ENCODE measurements at places on chromosomes 7 and 10. TPM values are rescaled to one million over a fixed set of nuclear protein-coding genes. Genes with fewer than 3 reads are reported as not detected.

DNA sequence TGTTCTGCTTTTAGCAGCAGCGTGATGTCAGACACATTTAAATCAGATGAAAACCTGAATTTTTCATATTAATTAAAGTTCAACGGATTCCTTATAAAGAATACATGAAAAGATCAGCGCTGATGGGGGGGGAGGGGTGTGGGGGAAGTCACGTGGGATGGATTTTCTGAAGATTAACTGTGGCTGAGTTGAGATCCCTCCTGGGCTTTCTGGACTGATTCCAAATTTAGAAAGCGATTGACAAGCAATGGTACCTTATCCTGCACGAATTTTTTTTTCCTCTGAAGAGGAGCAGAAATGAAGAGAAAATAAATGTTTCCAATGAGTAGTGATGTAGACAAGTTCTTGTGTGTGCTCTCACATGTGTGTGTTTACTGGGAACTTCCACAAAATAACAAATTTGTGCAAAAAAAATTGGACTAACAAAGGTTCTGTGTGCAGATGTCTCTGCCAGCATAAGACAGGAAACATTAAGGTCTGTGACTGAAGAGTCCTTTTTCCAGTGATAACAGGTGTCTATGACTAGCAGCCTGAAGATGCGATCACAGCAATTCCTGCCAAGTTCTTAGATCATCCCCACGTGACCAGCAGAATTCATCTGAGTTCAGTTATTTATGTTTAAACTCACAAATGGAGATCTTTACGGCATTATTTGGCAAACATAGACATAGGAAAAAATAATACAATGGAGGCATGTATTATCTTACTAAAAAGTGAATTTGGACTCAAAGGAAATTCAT is 585.2 kb upstream of the CELF2 start:
- no peak for DNase-seq

MAGI2 gene
- total RNA-seq, result 26.4 TPM

- no peak for DNase-seq
These were observed 187.7 kb downstream of the DOCK4 start for GRCh38 chr7:112018305-112019030.

DNA sequence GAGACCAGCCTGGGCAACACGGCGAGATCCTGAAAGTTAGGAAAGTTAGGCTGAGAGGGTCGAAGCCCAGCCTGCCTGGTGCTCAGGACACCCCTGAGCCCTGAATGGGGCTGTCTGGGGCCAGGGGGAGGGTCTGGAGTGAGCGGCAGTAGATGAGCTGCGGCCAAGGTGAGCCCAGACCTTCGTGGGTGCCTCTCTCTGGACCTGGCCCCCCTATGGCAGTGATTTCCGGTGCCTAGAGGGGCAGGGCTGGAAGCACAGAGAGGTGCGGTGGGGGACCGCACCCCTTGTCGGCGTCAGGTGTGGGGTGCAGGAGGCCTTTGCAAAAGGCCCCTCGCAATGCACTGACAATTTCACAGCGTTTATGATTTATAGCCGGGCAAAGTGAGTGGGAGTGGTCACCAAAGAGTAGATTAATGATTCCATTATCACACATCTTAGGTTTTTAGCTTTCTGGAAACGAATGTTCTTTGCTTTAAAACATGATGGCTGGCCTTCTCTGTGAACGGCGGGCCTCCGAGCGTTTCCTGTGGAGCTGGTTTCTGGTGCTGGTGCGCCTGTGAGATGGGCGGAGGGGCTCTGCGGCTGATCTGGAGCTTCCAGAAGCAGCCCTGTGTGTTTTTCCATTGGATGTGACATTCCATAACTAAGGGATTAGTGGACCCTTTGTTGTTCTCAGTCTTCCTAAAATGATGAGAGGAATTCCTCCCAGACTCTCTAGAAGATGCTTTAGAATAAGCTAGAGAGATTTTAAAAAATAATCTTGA is 171.0 kb upstream of the ZNF32 start:
- DNase-seq, result no peak

DNA sequence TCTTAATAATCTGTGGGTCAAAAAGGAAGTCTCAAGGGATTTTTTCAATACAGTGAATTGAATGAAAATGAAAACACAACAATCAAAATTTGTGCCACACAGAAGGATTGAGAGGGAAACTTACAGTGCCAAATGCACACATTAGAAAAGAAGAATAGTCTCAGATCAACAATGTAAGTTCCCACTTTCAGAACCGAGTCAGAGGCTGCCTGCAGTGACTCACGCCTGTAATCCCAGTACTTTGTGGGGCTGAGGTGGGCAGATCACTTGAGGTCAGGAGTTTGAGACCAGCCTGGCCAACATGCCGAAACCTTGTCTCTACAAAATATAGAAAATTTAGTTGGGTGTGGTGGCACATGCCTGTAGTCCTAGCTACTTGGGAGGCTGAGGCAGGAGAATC is 12.5 kb upstream of the KEL start:
- no peak for DNase-seq

GRCh38 chr10:71317739-71318138 is 1.3 kb upstream of the SLC29A3 start:
- DNase-seq, result peak; percentile 39

GRCh38 chr7:3107228-3107763 is 63.6 kb upstream of the CARD11 start:
- DNase-seq, result no peak

DNA sequence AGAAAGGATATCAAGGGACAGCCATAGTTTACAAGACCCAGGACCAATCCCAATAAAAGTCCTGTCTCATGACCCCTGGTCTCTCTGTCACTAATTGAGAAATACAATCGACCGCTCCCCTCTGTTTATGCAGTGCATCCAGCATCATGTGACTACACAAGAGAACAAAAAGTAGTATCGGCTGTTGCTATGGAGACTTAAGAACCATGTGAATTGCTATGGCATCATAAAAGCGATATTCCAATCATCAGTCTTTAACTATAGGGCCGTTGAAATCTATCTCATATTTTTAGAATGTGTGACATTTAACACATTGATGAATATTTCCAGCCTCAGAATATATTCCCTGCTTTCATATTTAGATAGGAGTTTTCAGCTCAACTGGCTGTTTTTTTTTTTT is 139.3 kb downstream of the FRMD4A start:
- DNase-seq, result no peak

DNA sequence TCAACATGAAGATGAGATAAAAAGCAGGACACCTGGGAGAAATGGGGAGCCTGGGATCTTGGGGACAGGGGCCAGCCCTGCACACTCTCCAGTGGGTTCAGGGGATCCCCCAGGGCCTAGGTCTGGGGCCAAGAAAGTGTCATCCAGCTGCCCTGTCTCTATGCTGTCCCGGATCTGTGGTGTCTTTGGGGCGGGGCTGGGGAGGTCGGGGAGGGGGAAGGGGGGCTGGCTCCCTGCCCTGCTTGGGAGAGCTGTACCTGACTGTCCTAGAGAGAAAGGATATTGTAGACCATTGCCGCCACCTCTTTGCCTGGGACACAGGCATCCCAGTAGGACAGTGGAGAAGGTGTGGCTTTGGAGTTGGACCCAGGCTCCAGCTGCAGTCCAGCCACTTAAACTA is 7.0 kb upstream of the SPACDR start:
- DNase-seq, result no peak

DNA sequence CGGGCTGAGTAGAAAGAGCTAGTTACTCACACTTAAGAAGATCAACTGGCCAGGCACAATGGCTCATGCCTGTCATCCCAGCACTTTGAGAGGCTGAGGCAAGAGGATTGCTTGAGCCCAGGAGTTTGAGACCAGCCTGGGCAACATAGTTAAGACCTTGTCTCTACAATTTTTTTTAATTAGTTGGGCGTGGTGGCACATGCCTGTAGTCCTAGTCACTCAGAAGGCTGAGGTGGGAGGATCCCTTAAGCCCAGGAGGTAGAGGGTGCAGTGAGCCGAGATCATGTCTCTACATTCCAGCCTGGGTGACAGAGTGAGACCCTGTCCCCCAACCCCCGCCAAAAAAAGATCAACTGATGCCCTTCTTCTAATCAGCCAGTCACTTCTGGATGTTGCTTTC is 74.6 kb upstream of the ATP6V0A4 start:
- DNase-seq, result no peak

GRCh38 chr7:129605960-129606614 is 5.4 kb upstream of the NRF1 start:
- no peak for DNase-seq

- DNase-seq, result no peak
These were observed 14.1 kb upstream of the CYTH3 start for GRCh38 chr7:6286486-6286885.

- no peak for DNase-seq
These were observed 61.5 kb upstream of the TM9SF3 start for GRCh38 chr10:96648297-96648696.

- DNase-seq, result peak; percentile 76
These were observed 323.4 kb downstream of the WDR37 start for GRCh38 chr10:1379601-1380000.

GRCh38 chr10:96272316-96273280 is 1.2 kb upstream of the BLNK start:
- DNase-seq, result no peak

GDF10 gene
- total RNA-seq, result 0.43 TPM

GRCh38 chr10:43945094-43945730 is 296.5 kb upstream of the ZNF32 start:
- no peak for DNase-seq

BCAP29 gene
- total RNA-seq, result 18.4 TPM

- DNase-seq, result no peak
These were observed 52.2 kb downstream of the PDGFA start for GRCh38 chr7:467393-467828.

GRCh38 chr7:149720372-149721083 is 52.9 kb downstream of the ZNF467 start:
- no peak for DNase-seq

DNA sequence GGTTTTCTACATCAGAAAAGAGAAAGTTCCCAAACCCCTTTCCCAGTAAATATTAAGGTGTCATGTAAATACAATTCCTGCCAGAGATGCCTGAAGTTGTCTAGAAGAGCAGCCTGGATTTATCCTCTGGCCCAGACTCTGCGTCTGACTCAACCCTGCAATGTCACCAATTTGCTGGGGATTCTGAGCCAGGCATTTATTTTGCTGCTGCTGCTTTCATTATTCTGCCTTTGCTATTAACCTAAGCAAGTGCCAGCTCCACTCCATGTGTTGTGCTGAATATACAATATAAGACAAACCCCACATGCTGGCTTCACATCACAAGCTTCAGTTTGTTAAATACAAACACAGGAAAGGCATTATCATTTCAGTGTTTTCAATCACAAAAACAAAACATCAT is 59.1 kb downstream of the ELAPOR2 start:
- DNase-seq, result no peak

GRCh38 chr10:129963641-129964501 is at the start of gene EBF3:
Gene EBF3 (minus strand): TSS chr10:129964274. CDS start chr10:129963768, 506 bp downstream.
- peak; percentile 92 for DNase-seq

EBF3 gene
- 0.23 TPM for total RNA-seq

- peak; percentile 35 for DNase-seq
These were observed 13.1 kb downstream of the CCSER2 start for GRCh38 chr10:84341538-84341856.

- DNase-seq, result no peak
These were observed 553.6 kb downstream of the TCERG1L start for GRCh38 chr10:130757821-130758489.

RNF133 gene
- total RNA-seq, result 2.0 TPM

DNA sequence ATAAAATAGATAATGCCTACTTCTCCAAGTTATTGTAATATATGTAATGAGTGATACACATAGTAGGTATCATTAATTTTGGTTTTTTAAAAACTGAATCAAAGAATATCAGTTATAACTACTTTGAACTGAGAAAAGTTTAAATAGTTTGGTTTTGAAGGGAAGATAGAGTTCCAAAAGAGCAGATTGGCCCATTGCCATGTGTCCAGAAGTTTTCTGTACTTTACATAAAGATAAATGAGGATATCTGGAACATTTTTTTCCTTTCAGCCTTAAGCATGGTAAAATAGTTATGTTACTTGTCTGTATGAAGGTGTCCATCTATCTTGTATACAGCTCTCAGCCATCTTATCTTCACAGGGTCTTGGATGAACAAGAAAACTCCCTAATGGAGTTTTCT is 97.9 kb upstream of the MXI1 start:
- DNase-seq, result no peak

- DNase-seq, result no peak
These were observed 295.3 kb downstream of the SKIDA1 start for GRCh38 chr10:21230219-21230618.

DNA sequence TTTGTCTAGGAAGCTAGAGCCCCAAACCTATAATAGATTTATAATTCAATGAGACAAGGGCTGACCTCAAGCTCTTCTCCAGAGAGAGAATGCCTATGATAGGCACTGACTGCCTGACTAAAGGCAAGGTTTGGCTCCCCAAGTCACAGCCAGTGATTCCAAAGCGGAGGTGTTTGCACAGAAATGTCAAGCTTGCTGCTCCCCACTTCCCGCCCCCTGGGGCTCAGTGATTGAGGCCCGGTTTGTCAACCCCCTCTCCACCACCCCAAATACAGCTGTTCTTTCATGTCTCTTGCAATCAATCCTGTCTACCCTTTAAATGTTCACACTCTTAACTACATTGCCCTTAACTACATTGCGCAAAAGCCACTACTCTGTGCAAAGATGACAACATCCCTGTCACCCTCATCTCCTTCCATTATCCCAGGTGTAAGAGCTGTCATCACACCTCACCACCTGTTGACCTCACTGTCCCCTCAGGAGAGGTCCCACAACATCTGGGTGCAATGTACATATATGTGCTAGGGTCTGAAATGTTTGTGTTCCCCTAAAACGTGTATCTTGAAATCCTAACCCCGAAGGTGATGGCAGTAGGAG is 58.0 kb downstream of the NUDCD3 start:
- DNase-seq, result no peak

GIMAP8 gene
- not detected for total RNA-seq

DNA sequence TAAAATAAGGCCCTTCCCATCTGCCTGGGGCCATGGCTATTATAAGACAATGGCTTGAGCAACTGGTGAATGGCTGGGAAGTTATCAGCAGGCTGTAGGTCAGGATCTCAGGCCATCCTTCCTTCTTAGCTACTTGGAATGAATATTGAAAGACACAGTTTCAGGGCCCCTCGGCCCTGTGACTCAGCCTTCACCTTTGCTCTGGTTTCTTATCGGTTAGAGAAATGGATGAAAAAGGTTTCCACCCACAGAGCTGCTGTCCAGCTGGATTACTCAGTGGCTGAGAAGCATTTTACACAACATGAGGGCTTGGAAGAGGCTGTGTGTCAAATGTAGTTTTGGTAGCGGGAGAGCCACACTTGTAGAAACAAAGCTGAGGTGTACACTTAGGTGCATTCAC is 9.4 kb downstream of the ACSL5 start:
- no peak for DNase-seq
